Mesenchymal stem cell (in vitro differentiated cells and primary cell): ENCODE measurements at places on chromosomes 3 and 15.

DNA sequence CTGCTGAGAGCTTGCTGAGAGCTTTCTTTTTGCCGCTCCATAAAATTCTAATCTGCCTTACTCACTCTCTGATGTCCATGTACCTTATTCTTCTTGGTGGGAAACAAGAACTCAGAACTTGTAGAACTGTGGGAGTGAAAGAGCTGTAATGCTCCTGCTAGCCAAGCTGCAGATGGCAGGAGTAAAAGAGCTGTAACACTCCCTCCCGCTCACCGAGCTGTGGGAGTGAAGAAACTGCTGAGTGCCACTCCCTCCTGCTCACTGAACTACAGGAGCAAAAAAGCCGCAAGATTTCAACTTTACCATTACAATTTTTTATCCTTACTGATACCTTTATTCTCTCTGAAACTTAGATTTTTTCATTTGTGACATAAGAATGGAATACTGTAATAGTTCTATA lies 199.1 kb downstream of the SI start:
- no peak for DNase-seq

GRCh38 chr3:156727519-156728205 lies 53.3 kb downstream of the TIPARP start:
- DNase-seq: no peak

DNA sequence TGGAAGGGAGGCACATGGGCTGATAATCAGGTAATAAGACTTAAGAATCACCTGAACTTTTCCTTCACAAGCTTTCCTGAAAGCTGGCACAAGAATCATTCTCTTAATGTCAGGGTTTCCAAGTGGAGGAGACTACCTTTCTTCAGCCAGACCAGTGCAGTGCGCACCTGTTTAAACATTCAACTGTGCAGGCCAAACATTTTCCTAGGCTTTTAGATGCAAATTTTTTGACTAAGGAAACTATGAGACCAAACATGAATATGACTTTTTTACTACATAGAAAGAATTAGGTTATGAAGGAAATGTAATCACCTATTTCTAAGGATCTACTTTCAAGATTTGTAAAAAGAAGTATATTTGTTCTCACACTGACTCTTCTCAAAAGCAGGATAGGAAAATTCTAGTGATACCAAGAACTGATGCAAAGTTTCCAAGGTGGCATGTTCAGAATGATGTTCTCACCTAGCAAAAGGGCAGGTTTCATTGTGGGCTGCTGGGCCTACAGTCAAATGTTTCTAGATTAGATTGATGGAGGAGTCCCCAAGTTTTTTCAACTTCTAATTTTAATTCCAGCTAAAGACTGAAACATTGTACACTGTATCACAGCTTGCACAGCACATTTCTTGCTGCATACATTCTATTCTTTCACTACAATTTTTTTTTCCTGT lies 339.1 kb downstream of the TIGIT start:
- DNase-seq: no peak

- DNase-seq: no peak
These were observed 369.8 kb downstream of the DIPK2A start for GRCh38 chr3:144341471-144341870.

DNA sequence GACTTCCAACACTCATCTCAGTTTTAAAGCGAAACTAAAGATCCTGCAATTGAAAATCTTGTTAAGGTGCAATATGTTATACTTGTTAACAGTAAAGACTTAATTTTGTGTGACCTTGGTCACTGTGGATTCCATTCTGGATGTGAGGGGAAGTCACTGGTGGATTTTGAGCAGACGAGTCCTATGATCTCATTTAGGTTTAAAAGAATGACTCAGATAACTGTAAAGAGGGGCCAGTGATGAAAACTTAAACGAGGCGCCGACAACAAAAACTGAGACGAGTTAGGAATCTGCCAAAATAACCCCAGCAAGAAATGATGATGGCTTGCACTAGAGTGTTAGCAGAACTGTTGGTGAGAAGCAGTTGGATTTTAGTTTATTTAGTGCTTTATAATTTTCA lies 56.5 kb downstream of the LRRC28 start:
- DNase-seq: peak; percentile 23

- no peak for DNase-seq
These were observed 49.1 kb downstream of the PXYLP1 start for GRCh38 chr3:141280690-141281089.

DNA sequence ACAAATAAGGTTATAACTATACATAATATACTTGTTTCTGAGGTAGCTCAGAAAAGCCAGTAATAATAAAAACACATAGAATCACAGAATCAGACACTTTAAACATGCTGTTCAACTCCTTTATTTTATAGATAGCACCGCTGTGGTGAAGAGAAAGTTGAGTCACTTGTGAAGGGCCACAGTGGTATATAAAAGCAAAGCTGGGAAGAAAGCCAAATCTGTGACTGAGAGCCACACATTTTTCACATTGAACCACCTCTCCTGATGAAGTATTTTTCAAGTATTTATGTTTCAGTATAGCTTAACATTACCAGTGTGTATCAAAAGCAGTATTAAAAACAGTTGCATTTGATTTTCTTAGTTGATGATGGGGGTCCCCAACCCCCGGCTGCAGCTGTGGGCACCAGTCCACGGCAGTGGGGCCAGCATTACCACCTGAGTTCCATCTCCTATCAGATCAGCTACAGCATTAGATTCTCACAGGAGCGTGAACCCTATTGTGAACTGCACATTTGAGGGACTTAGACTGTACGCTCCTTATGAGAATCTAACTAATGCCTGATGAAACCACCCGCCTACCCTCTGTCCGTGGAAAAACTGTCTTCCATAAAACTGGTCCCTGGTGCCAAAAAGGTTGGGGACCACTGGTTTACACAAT lies 46.2 kb downstream of the TBL1XR1 start:
- DNase-seq: peak; percentile 81

DNA sequence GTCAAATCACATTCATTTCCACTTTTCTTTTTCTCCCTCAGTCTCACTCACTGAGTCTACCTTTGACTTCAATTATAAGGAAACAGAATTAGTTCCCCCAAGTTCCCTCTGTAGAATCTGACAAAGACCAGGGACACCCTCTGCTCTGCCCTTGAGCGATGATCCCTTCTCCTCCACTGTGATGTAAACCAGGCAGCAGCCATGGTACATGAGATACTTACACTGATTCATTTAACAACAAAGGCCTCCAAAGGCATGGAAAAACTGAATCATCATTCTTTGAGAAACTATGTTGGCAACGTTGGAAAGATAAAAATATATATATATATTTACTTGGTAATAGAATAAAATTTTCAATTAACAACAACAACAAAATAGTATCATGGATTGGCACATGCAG lies 84.1 kb downstream of the P3H2 start:
- peak; percentile 88 for DNase-seq

GRCh38 chr3:27715863-27716262 lies 6.3 kb downstream of the EOMES start:
- DNase-seq: no peak

DNA sequence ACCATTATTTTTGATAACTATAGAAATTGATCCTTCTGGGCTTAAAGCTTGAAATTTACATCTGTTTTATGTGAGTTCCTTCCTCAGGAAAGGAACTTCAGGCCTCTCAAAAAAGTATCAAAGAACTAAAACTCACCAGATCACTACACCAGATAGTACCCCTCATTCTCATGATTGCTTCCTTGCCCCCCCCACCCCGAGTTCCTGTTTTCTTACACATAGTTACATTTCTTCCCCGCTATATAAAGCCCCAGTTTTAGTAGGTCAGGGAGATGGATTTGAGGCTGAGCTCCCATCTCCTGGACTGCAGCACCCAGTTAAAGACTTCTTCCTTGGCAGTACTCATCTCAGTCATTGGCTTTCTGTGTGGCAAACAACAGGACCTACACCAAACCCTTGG lies 80.3 kb upstream of the HRH1 start:
- DNase-seq: no peak

GRCh38 chr15:66965201-66965900 lies 100.1 kb upstream of the SMAD3 start:
- no peak for DNase-seq

GRCh38 chr15:50261981-50262380 lies 3.5 kb downstream of the HDC start:
- DNase-seq: no peak

- DNase-seq: no peak
These were observed 92.0 kb downstream of the TMEM108 start for GRCh38 chr3:133130168-133130567.

- DNase-seq: no peak
These were observed 162.5 kb downstream of the FMN1 start for GRCh38 chr15:33032053-33032452.

DNA sequence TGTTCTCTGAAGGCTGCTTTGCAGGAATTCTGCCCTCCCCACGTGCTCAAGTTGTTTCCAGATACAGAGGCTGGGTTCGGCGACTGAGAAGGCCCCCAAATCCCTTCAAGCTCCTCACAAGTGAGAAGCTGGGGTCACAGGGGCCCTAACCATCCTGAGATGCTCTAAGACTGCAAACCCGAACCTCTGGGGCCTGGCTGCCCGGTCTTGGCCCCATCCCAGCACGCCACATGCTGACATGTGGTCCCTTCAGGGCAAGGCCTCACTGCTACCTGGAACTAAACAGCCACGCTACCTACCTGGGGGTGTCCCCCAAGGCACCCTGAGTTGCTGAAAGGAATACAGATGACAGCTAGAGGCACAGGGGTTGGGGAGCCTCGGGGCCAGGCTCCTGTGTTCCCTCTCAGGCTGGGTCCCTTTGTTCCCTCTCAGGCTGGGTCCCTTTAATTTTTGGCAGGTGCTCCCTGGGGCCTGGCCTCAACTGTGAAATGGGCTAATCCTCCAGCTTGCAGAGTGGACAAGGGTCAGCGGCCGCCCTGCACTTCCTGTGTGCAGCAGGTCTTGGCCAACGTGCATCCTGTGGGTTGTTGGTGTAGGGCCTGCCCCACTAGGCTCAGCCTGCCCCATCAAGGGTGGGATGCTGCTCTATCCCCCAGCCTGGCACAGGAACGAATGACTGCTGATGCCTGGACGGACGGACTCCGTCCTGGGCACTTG lies 32.5 kb downstream of the KLHL25 start:
- DNase-seq: no peak

DNA sequence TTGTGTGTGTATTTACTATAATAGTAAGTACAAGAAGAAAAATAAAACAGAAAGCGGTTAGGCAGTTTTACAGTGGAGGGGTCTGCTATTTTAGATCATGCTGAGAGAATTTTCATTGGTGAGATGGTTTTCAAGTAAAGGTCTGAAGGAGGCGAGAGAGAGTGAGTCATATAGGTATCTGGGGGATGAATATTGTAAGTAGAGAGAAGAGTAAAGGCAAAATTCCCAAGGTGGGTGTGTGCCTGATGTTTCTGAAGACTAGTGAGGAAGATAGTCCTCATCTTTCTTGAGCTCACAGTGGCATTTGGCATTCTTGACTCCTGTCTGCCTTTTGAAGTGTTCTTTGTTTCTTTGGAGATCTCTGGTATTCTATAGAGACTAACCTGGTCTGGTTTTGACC lies 38.6 kb downstream of the CRYBG3 start:
- no peak for DNase-seq

DNA sequence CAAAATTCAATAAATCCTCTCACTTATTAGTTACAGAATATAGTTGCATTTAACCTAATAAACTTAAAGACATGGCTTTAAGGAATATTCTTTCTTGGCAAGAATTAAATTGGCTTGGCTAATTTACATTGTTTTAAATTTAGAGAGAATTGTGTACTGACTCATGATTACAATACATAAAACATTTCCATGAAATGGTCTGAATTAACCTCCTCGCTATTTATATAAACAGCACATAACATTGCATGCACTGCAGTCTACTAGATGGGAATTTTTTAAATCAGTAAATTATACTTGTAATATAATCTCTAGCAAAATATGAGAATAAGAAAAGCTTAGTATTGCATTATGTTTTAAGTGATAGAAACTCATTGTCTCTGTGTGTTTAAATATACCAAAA lies 268.9 kb downstream of the SHOX2 start:
- no peak for DNase-seq

- no peak for DNase-seq
These were observed 150.1 kb downstream of the PLD1 start for GRCh38 chr3:171660188-171660587.

DNA sequence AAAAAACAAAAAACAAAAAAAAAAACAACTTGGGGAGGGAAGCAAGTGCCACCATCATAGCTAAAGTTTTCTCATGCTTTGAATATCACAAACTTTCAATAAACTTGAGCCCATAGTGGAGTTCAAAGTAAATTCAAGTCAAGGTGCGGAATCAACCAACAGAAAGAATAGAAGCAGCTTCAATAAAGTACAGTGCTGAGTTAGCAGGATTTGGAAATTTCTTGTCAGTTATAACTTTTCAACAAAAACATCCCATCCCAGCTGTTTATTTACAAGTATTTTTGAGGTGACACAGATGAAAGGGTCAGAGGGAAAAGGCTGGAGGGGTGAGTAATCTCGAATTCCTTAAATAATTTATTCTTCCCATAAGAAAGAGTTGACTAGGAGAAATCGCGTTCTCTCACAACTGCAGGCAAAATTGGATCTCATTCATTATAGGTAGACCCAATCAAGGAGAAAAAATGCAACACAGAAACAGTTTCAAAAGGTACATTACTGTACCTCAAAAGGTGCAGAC lies 477.4 kb upstream of the RASGRP1 start:
- DNase-seq: no peak

- DNase-seq: peak; percentile 68
These were observed 92.8 kb downstream of the DUT start for GRCh38 chr15:48423896-48424475.

GRCh38 chr3:35483131-35483530 lies 156.2 kb upstream of the ARPP21 start:
- DNase-seq: no peak

DNA sequence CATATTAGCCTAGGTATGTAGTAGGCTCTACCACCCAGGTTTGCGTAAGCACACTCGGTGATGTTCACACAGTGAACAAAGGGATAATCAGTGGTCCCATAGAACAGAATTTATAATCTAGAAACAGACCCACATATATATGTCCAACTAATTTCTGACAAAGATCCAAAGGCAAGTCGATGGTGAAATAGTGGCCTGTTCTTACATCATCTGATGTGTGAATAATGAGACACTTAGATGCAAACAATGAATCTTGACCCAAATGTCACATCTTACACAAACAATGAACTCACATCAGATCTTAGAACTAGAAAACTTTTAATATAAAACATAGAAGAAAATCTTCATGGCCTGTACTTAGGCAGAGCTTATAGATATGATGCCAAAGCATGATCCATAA lies 17.6 kb upstream of the TM2D3 start:
- DNase-seq: peak; percentile 27

- no peak for DNase-seq
These were observed 7.7 kb downstream of the PLSCR1 start for GRCh38 chr3:146536681-146537080.

- DNase-seq: no peak
These were observed 1.0 kb downstream of the XYLB start for GRCh38 chr3:38347421-38348200.

- peak; percentile 76 for DNase-seq
These were observed at the start of gene THRB for GRCh38 chr3:24494618-24495325. Gene THRB (minus strand): TSS chr3:24494850.

DNA sequence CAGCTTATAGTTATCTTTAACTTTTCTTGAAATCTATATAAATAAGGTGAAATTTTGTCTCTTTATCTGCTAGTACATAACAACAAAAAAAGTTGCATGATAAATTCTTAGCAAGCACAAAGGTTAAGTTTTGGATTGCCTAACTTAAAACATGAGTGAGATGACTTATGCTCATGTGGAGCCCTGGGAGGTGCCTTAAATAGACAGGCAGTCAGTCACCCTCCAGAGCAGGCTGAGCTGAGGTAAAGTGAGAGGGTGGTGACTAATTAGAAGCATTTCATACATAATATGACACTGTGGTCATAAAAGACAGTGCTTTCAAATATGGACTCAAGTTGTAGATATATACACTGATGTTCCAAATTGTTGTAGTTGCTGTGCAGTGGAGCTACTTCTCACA lies 14.6 kb upstream of the MME start:
- DNase-seq: peak; percentile 84
